RWPE2 (cell line): ENCODE measurements at places on chromosomes 7 and 10.

GRCh38 chr7:80731281-80731680 lies 92.8 kb downstream of the CD36 start:
- no peak for DNase-seq

DNA sequence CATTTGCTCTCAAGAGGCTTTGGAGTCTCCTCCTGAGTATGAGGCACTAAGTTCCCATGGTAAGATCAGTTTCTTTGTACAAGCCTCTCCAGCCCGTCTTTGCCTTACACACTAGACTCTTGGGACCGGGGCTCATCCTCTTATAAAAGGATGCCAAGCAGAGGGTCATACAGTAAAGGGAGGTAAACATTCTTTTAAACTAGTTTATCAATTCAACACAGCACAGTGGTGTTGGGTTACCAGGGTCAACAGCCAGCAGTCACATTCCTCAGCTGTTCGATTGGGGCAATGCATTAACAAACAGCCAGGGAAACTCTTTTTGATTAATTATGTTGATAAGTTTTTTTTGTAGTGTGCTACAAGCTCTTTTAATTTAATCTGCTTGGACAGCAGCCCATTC lies 37.8 kb downstream of the HHEX start:
- no peak for DNase-seq

DNA sequence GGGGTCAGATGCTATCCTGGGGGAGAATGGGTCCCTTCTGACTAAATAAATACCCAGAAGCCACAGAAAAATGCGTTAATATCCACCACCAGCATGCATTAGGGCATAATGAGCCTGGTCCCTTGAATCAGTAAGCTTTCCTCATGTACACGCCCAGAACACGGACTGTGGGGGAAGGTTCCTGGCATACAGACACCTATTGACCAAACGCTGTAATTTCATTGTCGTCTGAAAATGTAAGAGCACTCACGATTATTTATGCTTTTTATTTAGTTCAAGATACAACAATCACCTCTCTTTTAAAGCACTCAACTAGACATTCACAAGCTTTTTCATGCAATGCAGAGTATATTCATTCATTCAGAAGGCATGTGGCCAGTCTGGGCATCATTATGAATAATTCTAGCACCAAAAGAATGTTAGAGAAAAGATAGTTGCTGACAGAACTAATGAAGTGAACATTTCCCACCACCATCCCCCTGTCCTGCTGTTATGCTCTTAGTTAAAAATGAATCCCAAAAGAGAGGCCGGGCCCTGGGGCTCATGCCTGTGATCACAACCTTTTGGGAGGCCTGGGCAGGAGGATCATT lies 101.0 kb downstream of the SVIL start:
- DNase-seq, result no peak

DNA sequence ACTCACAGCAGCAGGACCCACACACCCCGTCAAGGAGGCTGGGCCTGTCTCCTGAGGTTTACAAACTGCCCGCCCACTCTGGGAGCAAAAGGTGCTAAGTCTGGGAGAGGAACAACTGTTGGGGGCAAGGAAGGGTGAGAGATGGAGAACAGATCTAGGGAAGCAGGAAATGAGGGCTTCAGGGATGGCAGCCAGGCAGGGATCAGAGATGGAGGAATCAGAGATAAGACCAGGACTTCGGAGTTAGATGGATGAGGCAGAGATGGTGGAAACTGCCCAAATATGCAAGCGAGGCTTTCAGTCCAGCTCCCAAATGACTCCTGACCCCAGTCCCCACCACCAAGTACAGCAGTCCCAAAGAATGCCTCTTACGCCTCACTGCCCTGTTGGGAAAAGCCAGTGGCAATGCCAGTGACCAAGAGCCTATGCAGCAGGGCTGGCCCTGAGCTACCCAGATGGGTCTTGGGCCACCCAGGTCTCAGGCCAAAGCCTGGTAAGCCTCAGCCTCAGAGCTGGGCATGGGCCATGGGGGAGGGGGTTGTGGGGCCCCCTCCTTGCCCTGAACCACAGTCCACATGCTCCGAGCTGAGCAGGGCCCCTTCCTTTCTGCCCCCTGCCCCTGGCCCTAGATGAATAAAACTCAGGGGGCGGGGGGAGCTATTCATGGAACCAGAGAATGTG lies 39.5 kb upstream of the SLF2 start:
- DNase-seq, result no peak

GRCh38 chr10:104080762-104081161 lies 4.9 kb downstream of the COL17A1 start:
- no peak for DNase-seq

DNA sequence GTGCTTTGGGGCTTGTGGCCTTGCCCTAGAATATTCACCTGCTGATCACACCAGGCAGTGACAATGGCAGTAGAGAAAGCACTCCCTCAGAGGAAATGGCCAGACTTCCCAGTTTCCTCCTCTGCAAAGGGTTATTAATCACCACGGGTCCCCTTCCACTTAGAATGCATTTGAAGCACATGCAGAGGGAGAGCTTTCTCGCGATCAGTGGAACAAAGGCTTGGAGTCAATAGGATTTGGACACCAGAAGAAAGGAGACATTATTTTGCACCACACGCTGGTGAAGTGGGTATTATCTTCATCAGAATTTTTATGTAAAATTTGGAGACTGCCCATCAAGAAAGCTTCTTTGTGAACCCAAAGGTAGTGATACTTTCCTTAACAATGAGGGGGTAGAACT lies 35.4 kb upstream of the INHBA start:
- DNase-seq, result no peak

DNA sequence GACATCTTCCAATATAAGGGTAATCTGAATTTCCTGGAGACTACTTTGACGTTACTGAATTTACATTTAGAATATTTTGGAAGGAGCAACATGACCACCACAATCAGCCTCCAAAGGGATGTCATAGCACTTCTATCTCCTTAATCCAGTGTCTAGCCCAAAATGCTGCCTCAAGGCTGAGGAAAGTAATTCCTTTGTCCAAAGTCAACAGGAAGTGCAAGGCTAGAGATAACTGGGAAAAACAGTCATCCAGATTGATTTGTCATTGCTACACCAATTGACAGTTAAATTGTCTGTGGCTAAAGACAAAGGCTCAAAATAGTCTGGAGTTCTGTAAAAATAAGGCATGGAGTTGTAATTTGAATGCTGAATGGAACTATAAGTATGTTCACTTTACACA lies 3.9 kb upstream of the TFPI2 start:
- no peak for DNase-seq
